ENCODE measurements at places on chromosomes 5 and 9. TPM values are rescaled to one million over a fixed set of nuclear protein-coding genes. Genes with fewer than 3 reads are reported as not detected.

DNA sequence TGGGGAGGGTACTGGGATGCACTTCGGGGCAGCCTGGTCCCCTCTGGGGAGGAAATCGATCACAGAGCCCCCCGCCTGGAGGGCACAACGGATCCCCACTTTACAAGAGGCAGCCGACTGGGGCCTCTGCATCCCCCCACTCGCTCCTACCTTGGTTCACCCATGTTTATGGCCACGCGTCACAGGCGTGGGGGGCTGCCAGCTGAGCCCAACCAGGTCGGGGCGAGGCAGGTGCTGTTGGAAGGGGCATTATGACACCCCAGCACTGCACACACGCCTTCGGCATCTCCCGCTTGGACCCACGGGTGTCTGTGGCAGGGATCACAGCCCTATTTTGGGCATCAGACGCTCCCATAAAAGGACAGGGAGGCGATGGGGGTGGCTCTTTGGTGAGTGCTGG, 14.6 kb downstream of the SOHLH1 start:
- no peak for DNase-seq

GRCh38 chr9:15942831-15943424, 390.1 kb downstream of the CCDC171 start:
- DNase-seq: no peak

DNA sequence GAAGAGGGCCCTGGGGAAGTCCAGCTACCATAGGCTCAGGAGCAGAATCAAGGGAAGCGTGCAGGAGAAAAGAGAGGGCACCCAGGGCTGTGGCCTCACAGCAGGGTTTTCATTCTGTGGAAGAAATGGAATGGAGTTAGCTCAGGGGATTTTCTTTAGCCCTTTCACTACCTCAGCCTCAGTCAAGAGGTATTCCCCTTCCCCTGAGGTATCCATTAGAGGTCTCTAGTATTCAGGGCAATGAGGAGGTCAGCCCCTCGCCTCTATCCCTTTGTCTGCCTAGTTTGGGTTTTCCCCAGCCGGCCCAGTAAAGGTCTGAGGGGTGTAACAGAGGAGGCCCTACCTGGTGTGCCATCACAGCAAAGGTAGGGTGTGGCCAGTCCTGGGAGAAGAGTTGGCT, 21.5 kb downstream of the GFRA3 start:
- no peak for DNase-seq

DNA sequence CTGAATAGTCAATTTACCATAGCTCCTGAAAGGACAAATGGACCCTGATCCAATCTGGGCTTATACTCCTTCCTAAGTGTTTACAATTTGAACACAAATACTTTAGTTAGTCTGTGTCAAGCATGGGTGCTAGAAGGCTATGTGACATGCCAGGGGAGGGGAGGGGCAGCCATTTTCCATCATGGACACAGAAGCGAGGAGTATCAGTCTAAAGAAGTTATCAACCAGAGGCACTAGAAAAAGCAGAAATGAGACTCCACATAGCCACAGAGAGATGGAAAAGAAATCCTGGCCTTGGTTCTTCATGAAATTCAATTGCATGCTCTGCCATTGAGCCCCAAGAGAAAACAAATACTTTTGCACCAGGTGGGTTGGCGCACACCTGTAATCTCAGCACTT, 61.8 kb downstream of the NR6A1 start:
- no peak for DNase-seq

DNA sequence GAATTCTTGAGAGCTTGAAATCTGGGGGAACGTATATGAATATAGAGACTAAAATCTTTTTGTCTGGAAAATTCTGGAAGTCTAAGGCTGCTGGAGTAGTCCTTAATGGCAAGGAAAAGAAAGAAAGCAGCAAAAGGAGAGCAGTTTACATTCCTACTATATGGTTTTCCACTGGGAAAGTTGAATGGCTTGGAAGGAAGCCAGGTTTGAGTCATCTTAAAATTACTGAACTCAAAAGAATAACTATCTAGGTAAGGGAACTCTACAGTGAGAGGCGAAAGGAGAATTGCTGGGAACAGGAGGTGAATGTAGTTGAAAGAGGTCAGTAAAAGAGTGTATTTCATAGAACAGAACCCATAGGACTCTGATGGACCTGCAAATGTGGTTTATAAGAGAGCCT, 258.1 kb upstream of the EDIL3 start:
- DNase-seq: no peak

PCBD2 gene
- total RNA-seq: 25.1 TPM

HAPLN1 gene
- total RNA-seq: 0.05 TPM

DNA sequence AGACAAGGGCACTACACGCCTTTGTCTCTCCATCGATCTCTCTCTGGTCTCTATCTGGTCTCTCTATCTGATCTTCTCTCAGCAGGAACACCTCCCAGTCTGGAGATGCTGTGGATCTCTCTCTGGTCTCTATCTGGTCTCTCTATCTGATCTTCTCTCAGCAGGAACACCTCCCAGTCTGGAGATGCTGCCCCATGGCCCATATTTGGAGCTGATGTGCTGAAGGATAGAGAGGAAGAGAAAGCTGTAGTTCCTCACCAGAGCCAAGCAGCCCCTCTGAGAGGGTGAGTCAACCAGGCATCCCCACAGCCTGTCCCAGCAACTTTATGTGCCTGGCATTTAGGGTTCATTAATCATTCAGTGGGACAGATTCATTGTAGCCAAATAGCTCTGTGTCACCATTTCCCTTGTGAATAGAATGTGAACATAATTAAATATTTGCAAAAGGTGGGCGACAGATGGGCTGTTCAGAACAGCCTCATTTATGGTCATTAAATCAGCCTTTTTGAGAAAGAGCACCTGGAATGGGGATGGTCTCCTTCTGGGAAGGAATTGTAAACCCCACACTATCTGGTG, 189.3 kb upstream of the MAST4 start:
- no peak for DNase-seq

TLE1 gene
- total RNA-seq: 10.2 TPM

GRCh38 chr5:172688349-172689217, 47.5 kb downstream of the NEURL1B start:
- DNase-seq: peak; percentile 72

GRCh38 chr5:39080597-39081204, 6.5 kb upstream of the RICTOR start:
- no peak for DNase-seq

- no peak for DNase-seq
These were observed 279.4 kb downstream of the CDH10 start for GRCh38 chr5:24365406-24365805.

- no peak for DNase-seq
These were observed 97.4 kb downstream of the KCTD16 start for GRCh38 chr5:144267961-144268513.

DNA sequence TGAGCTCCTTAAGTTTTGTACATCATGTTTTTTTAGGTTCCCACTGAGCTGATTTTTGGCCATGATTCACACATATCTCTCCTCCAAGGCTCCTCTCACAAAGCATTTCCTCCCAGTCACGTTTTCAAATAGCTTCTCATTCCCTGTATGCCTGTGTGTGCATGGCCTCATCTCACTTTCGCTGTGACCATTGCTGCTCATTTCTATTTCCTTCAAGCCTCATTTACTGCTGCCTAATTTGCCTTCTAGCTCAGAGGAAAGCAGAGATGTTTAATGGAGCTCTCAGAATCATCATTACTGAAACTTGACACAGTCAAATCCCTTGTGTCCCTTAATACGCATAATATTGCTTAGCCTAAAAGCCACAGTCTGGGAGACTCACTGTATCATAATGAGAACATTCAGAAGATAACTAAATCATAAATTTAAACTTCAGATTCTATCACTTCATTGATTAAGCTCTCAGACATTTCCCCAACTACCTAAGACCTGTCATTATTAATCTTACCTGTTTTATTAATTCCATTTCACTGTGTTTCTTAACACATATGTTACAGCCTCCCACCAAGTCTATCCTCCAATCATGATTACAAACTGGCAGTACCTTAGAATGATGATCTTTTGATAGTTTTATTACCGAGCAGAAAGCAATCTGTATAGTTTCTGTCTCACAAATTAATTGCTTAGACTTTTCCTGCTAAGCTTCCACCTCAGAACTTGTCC, 278.3 kb upstream of the PTGER4 start:
- no peak for DNase-seq

DNA sequence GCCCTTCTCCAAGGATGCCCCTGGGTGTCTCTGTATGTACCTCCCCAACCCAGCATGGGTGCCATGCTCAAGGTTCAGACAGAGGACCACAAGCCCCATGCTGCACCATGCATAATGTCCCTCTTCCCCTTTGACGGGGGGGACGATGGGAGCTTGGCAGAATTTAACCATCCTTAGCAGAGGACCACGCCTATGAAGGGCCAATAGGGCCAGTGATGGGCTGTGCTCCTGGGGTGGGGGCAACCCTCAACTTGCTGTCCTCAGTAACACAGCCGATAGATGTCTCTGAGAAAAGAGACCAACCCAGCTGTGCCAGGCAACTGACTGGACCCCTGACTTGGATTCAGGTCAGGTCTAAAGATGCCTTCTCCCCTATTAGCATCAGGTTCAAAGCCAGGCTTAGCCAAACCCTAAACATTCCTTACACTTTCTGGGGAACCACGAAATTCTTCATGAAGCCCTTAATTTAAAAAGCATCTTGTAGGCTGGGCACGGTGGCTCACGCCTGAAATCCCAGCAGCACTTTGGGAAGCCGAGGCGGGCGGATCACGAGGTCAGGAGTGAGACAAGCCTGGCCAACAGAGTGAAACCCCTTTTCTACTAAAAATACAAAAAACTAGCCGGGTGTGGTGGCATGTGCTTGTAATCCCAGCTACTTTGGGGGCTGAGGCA, 20.7 kb upstream of the JADE2 start:
- DNase-seq: no peak

DNA sequence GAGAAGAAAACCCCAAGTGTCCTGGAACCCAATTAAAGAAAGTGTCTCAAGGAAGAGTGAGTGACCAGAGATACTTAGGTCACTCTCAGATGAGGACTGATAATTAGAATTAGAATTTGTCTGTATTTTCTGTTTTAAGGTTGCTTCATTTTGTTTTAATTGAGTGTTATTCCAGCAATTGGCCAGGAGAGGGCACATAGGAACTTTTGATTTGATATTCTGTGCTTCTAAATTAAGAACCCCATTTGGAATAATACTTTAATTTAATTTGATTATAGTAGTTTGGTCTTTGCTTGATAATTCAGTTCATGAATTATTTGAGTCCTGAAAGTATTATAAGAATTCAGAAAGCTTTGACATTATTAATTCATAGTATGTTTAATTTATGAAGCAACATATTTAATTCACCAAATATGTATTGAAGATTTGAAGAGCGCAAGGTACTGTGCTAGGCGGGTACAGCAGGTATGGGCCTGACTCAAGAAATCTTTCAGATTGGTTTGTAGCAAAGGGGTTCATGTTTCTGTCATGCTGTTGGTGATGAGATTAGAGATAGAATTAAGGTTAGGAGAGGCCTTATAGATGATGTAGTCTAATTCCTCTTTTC, 4.9 kb downstream of the MRPL22 start:
- no peak for DNase-seq

TMEM174 gene
- not detected for total RNA-seq

FBLL1 gene
- not detected for total RNA-seq

DNA sequence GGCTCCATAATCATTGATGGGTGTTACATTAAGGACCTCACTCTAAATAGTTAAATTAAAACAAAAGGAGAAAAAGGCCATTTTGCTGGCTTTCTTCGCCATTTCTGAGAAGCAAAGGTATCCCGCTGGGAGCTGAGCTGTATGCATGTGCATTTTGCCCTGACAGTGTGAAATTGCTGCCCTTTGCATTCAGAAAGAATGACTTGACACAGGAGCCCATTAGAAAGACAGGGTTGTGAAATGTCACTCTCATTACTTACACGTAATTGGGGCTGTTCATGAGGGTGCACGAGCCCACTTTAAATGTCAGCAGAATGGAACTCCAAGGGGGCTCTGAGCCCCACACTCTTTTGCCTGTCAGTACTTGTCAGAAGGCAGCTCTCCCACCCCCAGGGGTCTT, 85.0 kb downstream of the SEMA4D start:
- no peak for DNase-seq

MAML1 gene
- 13.5 TPM for total RNA-seq

DNA sequence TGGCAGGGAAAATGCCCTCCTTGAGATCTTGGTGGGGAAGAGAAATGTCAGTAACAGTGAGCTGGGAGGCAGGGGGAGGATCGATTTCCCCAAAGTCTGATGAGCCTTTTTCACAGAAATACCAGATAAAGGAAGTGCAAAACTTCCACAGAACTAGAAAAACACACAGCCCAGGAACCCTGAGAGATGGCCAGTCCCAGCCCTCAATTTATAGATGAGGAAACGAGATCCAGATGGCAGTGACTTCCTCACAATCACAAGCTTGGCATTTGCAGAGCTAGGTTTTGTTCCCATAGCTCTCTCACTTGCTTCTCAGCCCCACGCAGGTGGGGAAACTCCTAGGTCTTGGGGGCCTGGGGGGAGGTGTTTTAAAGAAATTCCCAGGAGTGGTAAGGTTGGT, 3.8 kb upstream of the GGTA1 start:
- no peak for DNase-seq

CARTPT gene
- total RNA-seq: not detected

DNA sequence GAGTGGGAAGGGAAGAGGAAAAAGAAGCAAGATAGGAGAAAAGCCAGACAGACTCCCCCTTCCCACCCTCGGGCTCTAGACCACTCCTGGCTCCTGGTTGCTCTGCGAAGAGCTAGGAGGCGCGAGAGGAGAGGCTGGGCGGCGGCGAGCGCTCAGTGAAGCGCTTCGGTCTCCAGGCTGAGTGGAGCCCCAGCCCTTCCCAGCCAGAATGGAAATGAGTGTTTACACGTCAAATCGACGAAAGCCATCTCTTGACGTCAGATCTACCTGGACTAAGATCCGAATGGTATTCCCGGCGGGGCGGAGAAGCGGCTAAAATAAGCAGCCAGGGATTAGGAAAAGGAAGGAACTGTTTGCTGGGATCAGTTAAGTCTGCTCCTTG, at the start of gene PCSK1:
Gene PCSK1 (minus strand): TSS at position 183 of the 382 bp plus-strand sequence. CDS start 206 bp downstream, outside the sequence.
- DNase-seq: no peak

DNA sequence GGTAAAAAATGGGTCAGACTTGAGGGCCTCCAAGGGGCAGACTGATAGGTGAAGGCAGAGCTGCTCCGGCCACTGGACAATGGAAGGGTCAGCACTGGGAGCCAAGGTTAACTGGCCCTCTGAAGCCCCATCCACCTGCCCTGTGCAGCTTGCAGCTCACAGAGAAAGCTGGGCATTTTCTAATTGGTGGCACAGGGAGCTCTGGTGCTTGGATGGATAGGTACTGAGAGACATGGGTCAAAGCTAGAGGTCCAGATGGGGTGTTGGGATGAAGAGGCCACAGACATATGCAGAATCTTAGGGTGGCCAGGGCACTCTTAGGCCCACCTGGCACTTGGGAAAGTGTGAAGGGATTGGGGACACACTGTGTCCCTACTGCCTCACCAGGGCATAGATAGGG, 29.5 kb upstream of the SARDH start:
- no peak for DNase-seq

TOR1A gene
- total RNA-seq: 11.7 TPM
